ENCODE measurements at places on chromosomes 3 and 15.

DNA sequence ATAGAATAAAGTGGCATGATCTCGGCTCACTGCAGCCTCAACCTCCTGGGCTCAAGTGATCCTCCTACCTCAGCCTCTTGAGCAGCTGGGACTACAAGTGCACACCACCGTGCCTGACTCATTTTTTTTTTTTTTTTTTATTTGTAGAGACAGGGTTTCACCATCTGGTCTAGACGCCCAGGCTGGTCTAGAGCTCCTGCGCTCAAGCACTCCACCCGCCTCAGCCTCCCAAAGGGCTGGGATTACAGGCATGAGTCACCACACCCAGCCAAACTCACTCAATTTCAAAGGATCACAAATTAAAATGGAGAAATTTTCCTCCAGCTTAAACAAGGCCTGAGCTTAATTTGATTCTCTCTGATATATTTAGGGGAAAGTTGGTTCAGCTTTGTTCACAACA lies 27.3 kb upstream of the NMB start:
- DNase-seq: no peak

DNA sequence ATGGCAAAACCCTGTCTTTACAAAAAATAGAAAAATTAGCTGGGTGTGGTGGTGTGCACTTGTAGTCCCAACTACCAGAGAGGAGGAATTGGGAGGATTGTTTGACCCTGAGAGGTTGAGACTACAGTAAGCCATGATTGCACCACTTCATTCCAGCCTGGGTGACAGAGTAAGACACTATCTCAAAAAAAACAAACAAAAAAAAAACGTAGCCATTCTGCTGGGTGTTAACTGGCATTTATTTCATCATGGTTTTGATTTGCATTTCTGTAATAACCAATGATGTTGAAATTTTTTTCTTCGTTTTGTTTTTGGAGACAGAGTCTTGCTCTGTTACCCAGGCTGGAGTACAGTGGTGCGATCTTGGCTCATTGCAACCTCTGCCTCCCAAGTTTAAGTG lies 63.3 kb downstream of the RPLP1 start:
- DNase-seq: no peak

DNA sequence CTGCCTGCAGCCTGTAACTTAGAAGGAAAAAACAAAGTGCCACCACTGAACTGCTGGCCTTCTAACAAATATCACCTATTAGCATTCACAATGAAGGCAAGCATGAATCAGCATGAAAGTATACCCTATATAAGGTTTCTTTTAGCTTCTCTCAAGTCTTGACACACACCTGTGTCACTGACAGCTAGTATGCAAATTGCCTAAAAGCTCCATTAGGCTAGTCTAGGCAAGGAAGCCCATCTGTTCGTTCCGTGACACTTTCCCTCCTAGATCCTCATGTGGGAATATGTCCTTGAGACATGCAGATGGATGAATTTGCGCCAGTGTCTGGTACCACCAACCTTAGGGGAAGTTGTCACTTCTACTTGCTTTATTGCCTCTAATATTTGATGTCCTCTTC lies 129.3 kb downstream of the RBMS3 start:
- no peak for DNase-seq

- DNase-seq: no peak
Observed at GRCh38 chr3:99232696-99233095, 331.2 kb upstream of the DCBLD2 start.

DNA sequence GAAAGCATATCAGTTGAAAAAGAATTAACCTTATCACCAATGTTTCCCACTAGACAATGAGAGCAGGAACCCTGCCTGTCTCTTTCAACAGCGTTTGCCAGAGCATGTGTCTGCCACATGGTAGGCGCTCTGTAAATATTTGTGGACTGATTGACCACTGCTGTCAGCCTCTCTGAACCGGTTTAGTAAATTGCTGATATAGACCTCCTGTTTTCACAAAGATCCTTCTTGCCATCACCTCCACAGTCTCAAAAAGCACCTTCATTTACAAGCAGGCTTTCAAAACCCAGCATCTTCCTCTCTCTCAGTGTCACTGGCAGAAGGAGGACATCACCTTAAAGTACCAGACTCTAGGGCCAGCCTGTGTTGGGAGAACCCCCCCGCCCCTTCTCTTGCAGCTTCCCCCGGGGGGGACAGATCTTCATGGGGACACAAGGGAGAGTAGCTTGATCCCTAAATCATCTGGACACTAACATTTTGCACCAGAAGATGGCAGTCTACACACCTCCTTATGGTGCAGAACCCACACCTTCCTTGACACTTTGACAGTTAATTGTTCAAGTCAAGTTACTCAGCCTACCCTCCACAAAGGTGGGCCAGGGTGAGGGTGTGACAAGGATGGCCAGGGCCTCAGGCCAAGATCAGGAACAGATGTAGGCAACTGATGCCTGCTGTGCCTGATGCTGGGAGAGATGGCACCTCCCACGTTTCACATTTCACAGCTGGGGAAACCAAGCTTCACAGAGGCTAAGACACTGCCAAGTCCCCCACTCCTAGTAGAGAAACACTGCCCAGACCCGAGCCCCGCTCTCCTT lies 37.8 kb upstream of the USP3 start:
- no peak for DNase-seq

DNA sequence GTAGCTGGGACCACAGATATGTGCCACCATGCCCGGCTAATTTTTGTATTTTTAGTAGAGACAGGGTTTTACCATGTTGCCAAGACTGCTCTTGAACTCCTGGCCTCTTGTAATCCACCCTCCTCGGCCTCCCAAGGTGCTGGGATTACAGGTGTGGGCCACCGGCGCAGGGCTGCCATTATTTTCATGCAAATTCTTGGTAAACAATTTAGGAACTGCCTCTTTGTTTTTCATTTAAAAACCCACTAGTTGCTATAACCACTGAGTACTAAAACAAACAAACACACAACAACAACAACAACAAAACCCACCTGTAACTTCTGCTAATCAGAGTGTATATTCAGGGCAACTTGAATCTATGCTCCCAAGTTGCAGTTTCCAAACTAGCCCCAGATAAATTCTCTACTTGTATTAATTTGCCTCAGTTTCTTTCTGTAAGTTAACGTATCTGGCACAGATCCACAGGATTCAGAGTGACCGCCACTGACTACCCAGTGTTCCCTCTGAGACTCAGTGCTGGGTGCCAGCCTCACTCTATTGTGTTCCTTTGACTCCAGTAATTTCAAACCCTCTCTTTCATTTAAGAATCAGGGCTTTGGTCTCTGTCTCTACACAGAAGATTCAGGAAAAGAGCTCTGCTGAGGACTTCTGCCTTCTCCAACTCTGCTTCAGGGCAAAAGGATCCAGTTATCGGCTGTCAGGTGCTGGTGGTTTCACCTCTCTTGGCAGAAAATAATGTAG lies 18.6 kb upstream of the ZNF710 start:
- no peak for DNase-seq

DNA sequence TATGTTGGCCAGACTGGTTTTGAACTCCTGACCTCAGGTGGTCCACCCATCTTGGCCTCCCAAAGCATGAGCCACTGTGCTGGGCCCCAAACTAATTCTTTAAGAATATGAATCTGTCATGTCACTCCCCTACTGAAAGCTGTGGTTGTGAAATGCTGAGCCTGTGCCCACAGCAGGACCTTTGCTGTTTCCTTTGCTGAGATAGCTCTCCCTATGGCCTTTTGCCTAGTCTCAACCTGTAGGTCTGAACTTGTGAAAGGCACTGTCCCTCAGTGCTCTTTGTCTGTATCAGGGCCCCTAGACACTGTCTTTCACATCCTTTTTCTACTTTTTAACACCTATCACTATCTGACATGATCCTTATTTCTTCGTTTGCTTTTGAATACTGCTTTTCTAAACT lies 62.7 kb upstream of the CCR4 start:
- no peak for DNase-seq

- peak; percentile 20 for DNase-seq
Observed at GRCh38 chr15:41904541-41905005, 10.7 kb upstream of the SPTBN5 start.

- no peak for DNase-seq
Observed at GRCh38 chr15:79007066-79007465, 62.2 kb upstream of the CTSH start.

DNA sequence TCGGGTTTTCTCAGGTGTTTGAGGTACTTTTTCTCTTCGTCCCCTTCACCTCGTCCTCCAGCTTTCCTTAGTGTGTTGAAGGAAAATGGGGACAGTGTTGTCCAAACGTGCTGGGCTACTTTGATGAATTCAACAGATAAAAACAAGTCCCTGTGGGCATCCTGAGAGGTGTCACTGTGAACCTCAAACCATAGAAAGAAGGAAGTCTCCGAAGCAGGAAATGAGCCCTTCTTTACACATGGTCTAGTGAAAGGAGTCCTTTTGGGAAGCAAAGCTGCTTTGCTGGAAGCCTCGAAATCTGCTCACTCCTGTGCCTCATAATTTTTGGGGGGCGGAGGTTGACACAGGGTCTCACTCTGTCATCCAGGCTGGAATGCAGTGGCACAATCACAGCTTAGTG lies 10.6 kb downstream of the IL17RB start:
- DNase-seq: no peak

DNA sequence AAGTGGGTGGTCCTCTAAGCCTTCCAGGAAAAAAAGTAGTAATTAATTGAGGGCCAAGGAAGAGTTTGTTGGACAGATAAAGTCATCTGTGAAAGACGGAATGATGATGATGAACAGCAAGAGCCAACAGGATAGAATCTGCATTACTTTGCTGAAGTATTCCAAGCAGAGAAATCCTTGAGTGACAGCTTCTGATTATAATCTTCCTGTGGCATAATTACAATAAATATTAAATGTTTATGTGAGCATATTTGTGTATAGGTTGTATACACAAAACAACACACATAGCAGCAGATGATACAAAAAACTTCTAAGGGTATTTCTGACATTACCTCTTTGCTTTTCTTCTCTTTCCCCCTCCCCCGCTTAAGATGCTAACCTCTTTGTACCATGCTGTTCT lies 147.6 kb downstream of the SPATA16 start:
- no peak for DNase-seq

GRCh38 chr3:14216257-14217048 lies 37.8 kb downstream of the LSM3 start:
- no peak for DNase-seq

- no peak for DNase-seq
Observed at GRCh38 chr3:194988495-194989165, 282.3 kb downstream of the XXYLT1 start.

- DNase-seq: no peak
Observed at GRCh38 chr3:62098646-62099365, 274.5 kb downstream of the FEZF2 start.

- no peak for DNase-seq
Observed at GRCh38 chr3:111768571-111769100, 90.4 kb upstream of the PHLDB2 start.

Data from SK-N-MC (cell line).